ENCODE measurements at places on chromosomes 11 and 22.

- DNase-seq: no peak
Measured at GRCh38 chr22:43471606-43472135, 59.9 kb downstream of the MPPED1 start.

- DNase-seq: no peak
Measured at GRCh38 chr22:44475706-44476105, 22.3 kb downstream of the RTL6 start.

GRCh38 chr11:116716621-116717020, 56.2 kb downstream of the BUD13 start:
- no peak for DNase-seq

- DNase-seq: no peak
Measured at GRCh38 chr11:102664001-102664752, 39.0 kb upstream of the MMP20 start.

- DNase-seq: no peak
Measured at GRCh38 chr11:84812471-84812969, 814.6 kb downstream of the DLG2 start.

DNA sequence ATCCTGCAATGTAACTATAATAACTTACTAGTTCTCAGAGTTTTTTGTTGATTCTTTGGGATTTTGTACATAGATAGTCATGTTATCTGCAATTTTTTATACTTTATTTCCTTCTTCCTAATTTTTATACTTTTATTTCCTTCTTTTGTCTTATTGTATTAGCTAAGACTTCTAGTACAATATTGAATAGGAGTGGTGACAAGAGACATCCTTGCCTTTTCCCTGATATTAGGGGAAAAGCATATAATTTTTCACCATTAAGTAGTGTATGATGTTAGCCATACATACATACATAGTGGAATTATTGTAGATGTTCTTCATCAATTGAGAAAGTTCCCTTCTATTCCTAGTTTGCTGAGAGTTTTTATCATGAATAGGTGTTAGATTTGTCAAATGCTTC, 27.8 kb upstream of the CLTCL1 start:
- DNase-seq: no peak

GRCh38 chr11:8694137-8694536, 11.5 kb downstream of the RPL27A start:
- DNase-seq: no peak

- DNase-seq: no peak
Measured at GRCh38 chr22:40276996-40277823, 69.1 kb upstream of the ADSL start.

DNA sequence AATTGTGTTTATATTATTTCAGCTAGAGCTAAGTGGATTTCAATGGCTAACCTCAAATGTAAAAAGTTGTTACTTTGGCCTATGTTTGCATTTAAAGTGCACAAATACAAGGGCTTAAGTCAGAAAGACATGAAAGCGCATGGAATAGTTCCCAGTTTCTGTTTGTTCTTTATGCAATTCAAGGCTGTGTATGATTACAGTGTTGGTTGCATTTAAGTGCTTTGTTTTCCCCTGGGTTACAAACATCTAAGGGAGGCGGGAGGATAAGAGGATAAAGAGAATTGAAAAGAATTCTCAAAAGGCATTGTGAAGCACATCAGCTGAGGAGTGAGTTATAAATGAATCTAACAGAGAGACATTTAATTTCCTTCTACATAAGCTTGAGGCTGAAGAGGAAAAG, 453.4 kb downstream of the NTM start:
- no peak for DNase-seq

DNA sequence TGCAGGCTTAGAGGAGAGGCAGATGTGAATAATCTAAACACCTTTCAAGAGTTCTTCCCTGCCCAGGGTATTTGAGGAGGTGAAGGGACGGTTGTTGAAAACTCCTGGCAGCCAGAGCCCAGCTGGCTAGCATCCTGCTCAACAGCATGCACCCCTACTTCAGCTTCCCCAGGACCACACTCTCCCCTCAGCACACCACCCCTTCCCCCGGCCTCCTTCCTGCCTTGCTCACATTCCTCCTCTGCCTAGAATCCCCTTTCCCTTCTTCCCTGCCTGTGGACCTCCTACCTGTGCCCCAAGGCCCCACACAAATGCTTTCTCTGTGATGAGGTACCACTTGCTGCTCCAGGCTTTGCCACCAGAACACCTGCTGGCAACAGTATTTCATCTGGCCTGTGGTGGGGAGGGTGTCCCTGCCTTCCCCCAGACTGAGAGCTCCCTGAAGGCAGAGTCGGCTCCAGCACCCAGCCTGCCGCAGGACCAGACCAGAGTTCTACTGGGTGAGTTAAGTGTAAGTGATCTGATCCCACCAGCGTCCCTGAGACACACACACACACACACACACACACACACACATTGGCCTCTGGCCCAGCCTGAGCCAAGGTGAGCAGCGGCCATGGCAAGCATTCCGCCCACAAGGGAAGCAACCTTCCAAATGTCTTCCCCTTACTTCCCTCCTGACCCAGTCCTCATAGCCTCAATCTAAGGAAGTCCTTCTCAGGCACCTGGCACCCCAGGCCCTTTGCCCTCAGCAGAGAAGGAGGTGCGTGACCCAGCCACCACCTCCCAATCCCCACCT, 79.5 kb downstream of the PDE2A start:
- no peak for DNase-seq

- no peak for DNase-seq
Measured at GRCh38 chr11:17267576-17267975, 9.0 kb upstream of the NUCB2 start.
